NT2/D1 (cell line): ENCODE measurements at places on chromosomes 13 and 19.

GRCh38 chr19:5851302-5851701 lies at the start of gene FUT3:
Gene FUT3, minus strand, starts transcription at chr19:5851449.
- DNase-seq, result no peak

GRCh38 chr19:40588110-40588854 lies 11.6 kb downstream of the SHKBP1 start:
- no peak for DNase-seq

- DNase-seq, result no peak
Measured at GRCh38 chr13:73039201-73040108, 19.4 kb upstream of the KLF5 start.

GRCh38 chr13:107864543-107865317 lies 350.6 kb downstream of the LIG4 start:
- peak; percentile 65 for DNase-seq

GRCh38 chr19:38649305-38650171 lies 2.1 kb downstream of the ACTN4 start:
- DNase-seq, result no peak

DNA sequence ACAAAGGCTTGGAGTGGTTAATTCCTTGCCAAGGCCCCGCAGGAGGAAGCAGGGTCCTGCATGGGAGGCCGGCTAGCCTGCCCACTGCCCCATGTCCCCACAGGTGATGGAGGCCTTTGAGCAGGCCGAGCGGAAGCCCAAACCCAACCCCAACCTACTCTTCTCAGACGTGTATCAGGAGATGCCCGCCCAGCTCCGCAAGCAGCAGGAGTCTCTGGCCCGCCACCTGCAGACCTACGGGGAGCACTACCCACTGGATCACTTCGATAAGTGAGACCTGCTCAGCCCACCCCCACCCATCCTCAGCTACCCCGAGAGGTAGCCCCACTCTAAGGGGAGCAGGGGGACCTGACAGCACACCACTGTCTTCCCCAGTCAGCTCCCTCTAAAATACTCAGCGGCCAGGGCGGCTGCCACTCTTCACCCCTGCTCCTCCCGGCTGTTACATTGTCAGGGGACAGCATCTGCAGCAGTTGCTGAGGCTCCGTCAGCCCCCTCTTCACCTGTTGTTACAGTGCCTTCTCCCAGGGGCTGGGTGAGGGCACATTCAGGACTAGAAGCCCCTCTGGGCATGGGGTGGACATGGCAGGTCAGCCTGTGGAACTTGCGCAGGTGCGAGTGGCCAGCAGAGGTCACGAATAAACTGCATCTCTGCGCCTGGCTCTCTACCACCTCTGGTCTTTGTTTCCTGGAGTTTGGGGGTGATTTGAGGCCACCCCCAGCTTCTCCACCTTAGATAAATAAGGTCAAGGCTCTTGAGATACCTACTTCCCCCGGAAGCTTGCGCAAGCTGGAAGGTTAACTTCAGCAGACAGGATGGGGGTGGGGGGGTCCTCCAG lies 2.6 kb downstream of the B3GNT8 start:
- DNase-seq, result no peak

GRCh38 chr13:44340508-44340907 lies 33.1 kb upstream of the SERP2 start:
- DNase-seq, result no peak

DNA sequence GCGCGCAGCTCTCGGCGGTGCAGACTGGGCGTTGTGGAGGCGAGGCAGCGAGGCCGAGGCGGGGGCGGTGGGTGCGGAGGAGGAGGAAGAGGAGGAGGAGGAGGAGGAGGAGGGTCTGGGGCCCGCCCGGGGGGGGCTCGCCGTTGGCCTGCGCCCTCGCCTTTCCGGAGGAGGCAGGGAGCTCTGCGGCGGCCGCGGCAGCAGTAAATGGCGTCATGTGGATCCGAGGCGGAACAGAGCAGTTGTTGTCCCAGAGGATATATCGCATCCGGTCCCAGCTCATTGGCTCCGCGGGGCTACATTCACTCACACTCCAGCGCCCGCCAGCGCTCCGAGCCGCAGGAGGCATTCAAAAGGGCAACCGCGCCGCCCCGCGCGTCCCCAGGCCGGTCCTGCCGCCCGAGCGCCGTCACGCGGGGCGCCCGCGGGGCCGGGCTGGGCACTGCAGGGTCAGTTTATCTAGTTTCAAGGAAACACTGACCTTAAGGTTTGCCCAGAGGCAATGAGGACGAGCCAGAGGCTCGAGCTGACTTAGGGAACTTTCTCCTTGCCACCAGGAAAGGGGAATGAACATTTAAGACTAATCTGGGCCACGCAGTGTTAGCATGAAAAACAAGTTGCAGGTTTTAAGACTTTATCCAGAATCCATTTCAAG lies at the start of gene SPRY2:
Gene SPRY2 (minus strand): TSS at position 26 of the 655 bp plus-strand sequence. CDS start 3,421 bp downstream, outside the sequence.
- peak; percentile 87 for DNase-seq

DNA sequence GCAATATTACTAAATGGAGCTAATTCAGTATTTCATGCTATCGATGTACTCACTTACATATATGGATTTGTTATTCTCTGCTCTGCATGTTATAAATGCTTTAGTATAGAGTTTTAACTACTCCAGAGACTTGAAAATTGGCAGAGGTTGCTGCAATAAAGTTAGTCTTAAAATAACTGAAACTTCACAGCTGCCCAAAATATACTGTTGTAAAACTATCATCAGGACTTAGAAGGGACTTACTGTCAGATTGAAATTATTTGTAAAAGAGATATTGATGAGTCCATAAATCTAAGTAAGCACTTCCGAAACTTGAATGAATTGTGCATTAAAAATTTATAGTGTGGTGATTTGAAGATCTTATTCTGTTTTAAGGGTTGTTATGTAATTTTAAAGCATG lies 1178.2 kb upstream of the PCDH20 start:
- no peak for DNase-seq

GRCh38 chr13:87792878-87793277 lies 121.7 kb downstream of the SLITRK5 start:
- no peak for DNase-seq

DNA sequence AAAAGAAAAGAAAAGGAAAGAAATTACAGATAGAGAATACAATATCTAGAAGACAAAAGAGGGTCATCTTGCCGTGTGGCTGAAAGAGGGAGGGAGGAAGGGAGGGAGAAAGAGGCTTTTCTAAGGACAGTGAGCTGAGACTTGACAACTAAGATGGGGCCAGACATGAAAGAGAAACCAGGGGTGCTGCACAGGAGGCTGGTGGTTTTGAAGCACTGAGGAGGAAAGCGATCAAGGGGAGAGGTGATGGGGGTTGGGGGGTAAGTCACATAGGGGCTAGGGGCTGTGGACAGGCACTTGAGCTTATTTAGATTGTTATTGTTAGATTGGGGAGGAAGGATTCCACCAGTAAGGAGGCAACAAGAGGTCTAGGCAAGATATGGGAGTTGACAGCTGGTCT lies 17.3 kb downstream of the PNPLA6 start:
- no peak for DNase-seq

DNA sequence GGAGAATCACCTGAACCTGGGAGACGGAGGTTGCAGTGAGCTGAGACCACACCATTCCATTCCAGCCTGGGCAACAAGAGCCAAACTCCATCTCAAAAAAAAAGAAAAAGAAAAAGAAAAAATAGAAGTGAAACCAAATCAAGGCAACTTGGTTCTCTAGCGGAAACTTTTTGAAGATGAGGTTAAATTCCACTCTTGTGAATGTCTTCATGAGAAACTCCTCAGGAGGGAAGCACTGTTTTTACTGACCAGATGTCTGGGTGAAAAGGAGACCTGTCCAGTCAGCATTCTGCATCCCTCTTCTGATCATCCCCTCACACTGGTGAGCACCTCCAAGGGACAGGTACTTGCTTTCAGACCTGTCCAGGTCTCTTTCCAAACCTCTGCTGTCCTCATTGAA lies 15.8 kb downstream of the BRD4 start:
- DNase-seq, result no peak

- DNase-seq, result no peak
Measured at GRCh38 chr19:49150106-49150943, 4.9 kb downstream of the HRC start.
